ENCODE measurements at places on chromosomes 16 and 17.

DNA sequence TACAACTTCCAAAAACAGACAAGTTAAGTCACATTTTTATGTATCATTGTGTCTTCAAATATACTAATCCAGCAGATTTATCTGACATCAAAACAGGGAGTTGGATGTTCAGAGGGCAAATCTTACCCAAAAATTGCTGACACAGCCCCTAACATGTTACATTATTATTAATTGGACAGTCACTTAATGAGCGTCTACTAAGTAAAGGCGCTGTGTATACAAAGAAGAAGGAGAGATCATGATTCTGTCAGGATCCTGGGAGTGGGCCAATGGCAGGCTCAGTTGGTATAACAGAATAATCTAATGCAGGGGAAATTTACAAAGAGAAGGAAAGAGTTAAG lies 18.4 kb upstream of the CD300E start:
- H3K27ac ChIP-seq, result no peak overlapping the region
- no peak for DNase-seq
- peaks cover 15% of the 10 kb centered on the region for H3K27me3 ChIP-seq
- H3K36me3 ChIP-seq, result no peaks in the 10 kb centered on the region

GRCh38 chr17:9533441-9533840 lies 42.2 kb downstream of the STX8 start:
- H3K4me1 ChIP-seq, result peaks cover 4% of the 10 kb centered on the region
- no peaks in the 10 kb centered on the region for H3K36me3 ChIP-seq
- no peak for DNase-seq
- H3K4me3 ChIP-seq, result no peak overlapping the region

GRCh38 chr16:66948134-66948836 lies 12.8 kb upstream of the CES3 start:
- H3K27ac ChIP-seq, result no peak overlapping the region
- H3K36me3 ChIP-seq, result no peaks in the 10 kb centered on the region
- H3K27me3 ChIP-seq, result peaks cover 5% of the 10 kb centered on the region
- H3K4me3 ChIP-seq, result no peak overlapping the region

DNA sequence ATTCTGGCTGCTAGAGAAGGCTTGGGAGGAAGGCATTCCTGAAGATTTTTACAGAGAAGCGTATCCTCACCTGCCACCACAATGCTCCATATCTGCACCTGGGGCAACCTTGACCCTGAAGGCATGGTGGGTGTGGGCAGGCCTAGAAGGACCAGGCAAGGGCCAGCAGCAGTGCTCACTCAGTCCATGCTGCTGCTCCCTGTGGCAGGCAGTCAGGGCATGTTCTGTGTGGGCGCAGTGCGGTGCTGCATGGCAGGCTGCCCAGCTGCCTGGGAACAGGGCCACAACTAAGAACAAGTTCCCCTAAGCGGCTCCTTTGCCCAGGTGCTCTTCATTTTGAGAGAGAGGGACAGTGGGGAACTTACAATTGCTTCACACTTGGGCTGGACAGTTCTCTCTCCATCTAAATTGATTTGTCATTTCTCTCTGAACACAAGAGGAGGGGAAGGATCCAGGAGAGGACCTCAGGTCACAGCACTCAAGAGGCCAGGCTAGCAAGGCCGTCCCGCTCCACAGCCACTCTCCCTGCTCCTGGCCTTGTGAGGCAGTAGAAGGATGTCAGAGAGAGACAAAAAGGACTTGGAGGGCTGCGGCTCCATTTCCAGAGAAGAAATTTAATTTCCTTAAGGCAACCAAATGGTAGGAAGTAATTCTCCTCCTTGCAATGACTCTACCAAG lies 158.8 kb downstream of the AATF start:
- no peak overlapping the region for H3K4me3 ChIP-seq
- no peak for DNase-seq
- H3K36me3 ChIP-seq, result peaks cover 18% of the 10 kb centered on the region

GRCh38 chr17:35901631-35902175 lies 21.5 kb upstream of the CCL5 start:
- no peak for DNase-seq
- H3K4me3 ChIP-seq, result no peak overlapping the region
- no peaks in the 10 kb centered on the region for H3K27me3 ChIP-seq

DNA sequence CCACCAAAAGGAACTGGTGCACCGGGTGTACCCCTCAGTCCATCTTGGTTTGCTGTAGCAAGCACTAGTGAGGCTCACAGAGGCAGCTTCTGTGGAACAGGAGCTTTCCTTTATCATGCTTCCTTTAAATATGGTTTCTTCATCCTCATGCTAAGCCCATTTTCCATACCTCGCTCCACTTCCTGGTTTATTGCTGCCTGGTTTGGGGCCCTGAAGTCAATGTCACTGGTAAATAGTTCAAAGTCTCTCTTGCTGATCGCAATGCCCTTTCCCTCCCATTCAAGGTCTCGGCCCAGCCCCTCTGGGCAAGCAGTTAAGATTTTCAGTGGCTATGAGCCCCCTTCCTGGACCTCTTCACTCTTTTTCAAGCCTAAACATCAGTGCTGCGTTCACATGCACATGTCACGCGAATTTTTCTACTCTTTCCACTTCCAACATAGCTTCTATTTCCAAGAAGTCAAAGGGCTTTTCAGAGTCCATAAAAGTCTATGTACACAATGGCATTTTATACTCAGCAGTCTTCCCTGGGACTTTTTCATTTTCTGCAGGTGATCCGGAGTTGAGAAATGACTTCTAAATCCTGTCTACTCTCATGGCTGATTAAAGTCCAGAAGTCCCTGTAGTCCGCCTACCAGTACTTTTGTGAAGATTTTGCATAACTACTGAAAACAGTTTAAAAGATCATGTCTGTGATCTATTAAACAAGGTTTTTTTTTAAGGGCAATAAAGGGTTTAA lies 323.8 kb upstream of the ZFHX3 start:
- peaks cover 34% of the 10 kb centered on the region for H3K27me3 ChIP-seq
- H3K27ac ChIP-seq, result no peak overlapping the region
- no peak overlapping the region for H3K4me3 ChIP-seq

GRCh38 chr17:74822939-74823367 lies 36.7 kb downstream of the GRIN2C start:
- H3K4me3 ChIP-seq, result no peak overlapping the region
- H3K36me3 ChIP-seq, result no peaks in the 10 kb centered on the region
- DNase-seq, result no peak

GRCh38 chr17:73647301-73647695 lies 3.1 kb upstream of the SDK2 start:
- H3K27ac ChIP-seq, result no peak overlapping the region
- peaks cover 14% of the 10 kb centered on the region for H3K4me1 ChIP-seq
- no peak for DNase-seq

DNA sequence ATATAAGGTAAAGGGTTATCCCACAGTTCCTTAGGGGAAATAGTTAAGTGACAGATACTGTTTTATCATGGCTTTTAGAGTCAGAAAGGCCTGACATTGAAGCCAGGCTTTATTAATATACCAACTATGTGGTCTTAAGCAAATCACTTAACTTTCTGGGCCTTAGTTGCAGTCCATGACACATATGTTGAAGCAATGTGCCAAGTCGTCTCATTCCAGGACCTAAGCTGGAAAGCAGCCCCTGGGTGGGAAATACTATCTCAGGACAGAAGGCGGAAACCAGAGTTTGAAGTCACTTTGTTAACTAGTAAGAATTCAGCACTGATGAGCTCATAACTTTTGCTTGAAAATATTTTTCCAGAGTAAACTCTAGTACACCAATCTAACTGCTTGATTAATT lies 80.0 kb downstream of the USP32 start:
- H3K27ac ChIP-seq, result peak overlapping the region; percentile 76
- peaks cover 16% of the 10 kb centered on the region for H3K36me3 ChIP-seq
- no peak overlapping the region for H3K4me3 ChIP-seq
- H3K27me3 ChIP-seq, result no peaks in the 10 kb centered on the region

DNA sequence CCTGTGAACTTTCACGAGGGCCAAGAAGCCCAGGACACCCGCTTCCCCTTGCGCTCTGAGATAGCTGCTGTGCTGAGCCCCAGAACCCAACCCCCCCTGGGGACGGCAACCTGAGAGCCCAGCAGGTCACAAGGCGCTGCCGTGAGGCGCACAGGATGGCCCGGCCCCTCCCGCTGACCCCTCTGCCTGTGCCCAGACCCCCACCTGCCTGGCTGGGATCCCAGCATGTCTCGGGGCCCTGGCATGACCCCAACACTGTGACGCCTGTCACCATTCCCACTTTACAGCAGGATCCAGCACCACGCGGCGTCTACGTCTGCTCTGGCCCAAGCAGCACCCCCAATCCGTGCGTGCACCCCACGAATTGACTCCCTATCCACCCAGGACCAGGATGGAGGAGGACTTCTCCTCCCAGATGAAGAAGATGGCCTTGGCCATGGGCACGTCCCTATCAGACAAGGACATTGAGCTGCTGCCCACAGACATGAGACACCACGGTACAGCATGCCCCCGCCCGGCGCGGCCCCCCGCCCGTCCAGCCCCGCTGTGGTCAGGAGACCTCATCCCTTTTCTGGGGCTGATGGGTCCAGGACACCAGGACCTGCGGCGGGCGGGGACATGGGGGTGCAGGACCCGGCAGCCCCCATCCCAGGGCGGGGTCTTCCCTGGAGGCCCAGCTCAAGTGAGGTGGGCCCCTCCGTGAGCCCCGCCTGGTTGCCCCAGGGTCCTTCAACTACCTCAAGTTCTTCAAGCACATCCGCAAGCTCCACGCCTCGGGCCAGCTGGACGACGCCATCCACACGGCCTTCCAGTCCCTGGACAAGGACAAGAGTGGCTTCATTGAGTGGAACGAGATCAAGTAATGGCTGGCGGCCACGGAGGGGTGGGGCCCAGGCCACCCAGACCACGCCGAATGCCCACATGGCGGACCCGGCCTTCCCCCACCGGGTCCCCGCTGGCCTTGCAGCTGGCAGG lies 15.1 kb upstream of the AATK start:
- H3K4me1 ChIP-seq, result no peaks in the 10 kb centered on the region
- peaks cover 5% of the 10 kb centered on the region for H3K27me3 ChIP-seq
- peaks cover 2% of the 10 kb centered on the region for H3K36me3 ChIP-seq
- no peak overlapping the region for H3K4me3 ChIP-seq
- no peak for DNase-seq

- H3K4me3 ChIP-seq, result no peak overlapping the region
- peaks cover 13% of the 10 kb centered on the region for H3K27me3 ChIP-seq
- no peaks in the 10 kb centered on the region for H3K36me3 ChIP-seq
- peak; percentile 81 for DNase-seq
- peaks cover 2% of the 10 kb centered on the region for H3K4me1 ChIP-seq
These were observed 22.4 kb downstream of the C17orf75 start for GRCh38 chr17:32319548-32319905.

GRCh38 chr17:61528171-61528570 lies 62.8 kb downstream of the NACA2 start:
- H3K36me3 ChIP-seq, result no peaks in the 10 kb centered on the region
- no peak overlapping the region for H3K4me3 ChIP-seq
- H3K27me3 ChIP-seq, result no peaks in the 10 kb centered on the region
- DNase-seq, result no peak
